Activated T-helper 1 cell treated with Interleukin-2 at 50 U/mL for 16 hours (primary cell): ENCODE measurements at places on chromosomes 11 and 22.

DNA sequence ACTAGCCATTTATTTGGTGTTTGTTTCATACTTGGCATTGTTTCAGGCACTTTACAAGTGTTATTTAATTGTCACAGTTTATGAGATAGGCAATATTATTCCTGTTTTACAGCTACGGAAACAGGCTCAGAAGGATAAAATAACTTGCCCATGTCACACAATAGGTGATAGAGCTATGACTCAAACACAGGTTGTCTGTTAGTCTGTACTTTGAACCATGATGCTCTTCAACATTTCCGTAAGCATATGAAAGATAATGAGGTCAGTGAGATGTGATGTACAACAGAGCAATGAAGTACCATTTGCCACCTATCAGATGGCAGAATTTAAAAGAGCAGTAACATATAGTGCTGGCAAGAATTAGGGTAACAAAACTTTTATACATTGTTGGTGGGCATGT is 15.3 kb downstream of the TUG1 start:
- no peak for DNase-seq

- no peak for DNase-seq
Measured at GRCh38 chr11:15710580-15711275, 596.0 kb downstream of the INSC start.

- no peak for DNase-seq
Measured at GRCh38 chr11:115894176-115894575, 390.0 kb upstream of the CADM1 start.

DNA sequence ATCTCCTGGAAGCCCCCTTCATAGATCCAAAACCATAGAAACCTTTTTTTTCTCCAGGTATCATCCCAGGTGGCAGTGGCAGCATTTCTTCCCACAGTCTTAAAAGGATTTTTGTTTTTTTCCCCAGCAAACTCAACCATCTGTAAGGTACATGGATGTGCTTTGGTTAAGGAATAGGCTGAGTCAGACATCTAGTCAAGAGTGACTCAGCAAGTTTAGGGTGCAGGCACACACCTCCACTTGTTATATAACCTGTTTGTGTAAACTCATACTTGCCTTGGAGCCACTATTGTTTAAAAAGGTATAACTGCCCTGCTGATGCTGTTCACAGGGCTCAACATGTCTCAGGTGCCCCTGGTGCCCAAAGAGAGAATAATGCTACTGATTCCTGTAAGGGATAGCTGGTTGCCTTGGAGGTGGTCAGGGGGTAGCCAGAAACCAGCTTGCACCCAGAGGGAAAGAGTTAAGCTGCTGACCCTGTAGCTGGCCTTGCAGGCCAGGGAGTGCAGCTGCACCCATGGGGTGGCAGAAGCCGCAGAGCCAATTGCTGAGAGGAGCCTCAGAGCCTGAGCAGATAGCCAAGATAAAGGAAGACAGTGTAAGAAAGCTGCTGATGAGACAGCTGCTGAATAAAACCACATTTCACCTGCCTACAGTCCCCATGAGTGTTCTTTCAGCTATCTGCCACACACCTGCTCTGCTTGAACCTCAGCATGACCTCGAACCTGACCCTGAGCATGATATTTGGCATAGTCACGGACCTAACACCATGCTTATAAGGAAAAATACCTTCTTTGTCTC is 1726.1 kb upstream of the RAG2 start:
- DNase-seq, result no peak

GRCh38 chr22:23849009-23850006 is 8.4 kb upstream of the SLC2A11 start:
- peak; percentile 76 for DNase-seq
